ENCODE measurements at places on chromosomes 1 and 21.

DNA sequence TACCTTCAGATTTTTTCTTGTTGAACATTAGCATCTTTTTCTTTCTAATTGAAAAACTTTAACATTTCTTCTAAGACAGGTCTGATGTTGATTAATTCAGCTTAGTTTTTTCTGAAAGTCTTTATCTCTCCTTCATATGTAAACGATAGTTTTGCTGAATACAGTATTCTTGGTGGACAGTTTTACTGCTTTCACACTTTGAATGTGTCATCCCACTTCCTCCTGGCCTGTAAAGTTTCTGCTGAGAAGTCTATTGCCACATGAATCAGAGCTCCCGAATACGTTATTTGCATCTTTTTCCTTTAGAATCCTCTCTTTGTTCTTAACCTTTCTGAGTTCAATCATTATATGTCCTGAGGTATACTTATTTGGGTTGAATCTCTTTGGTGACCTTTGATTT is 344.2 kb downstream of the OLFM3 start:
- DNase-seq = no peak

GRCh38 chr1:101448018-101448417 is 211.2 kb downstream of the S1PR1 start:
- no peak for DNase-seq

GRCh38 chr1:64923294-64923718 is 43.0 kb downstream of the JAK1 start:
- DNase-seq = no peak

DNA sequence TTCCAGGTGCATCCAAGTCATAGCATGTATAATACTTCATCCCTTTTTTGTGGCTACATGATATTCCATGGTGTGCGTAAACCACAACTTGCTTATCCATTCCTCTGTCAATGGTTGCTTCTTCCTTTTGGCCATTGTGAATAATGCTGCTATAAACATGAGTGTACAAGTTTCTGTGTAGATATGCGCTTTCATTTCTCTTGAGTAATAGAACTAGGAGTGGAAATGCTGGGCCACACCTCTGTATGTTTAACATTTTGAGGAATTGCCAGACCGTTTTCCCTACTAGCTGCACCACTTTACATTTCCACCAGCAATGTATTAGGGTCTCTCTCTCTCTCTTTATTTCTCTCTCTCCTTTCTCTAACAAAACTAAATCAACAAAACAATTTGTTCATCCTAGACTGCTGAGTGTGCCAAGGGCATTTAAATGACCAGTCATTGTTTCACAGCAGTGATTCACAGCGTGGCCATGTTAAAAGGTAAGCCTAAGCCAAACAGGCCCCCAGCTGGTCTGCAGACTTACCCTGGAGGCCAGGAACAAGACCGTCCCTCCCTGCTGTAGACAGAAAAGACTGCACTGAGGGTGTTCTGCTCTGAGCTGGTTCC is 53.2 kb upstream of the LYST start:
- no peak for DNase-seq

DNA sequence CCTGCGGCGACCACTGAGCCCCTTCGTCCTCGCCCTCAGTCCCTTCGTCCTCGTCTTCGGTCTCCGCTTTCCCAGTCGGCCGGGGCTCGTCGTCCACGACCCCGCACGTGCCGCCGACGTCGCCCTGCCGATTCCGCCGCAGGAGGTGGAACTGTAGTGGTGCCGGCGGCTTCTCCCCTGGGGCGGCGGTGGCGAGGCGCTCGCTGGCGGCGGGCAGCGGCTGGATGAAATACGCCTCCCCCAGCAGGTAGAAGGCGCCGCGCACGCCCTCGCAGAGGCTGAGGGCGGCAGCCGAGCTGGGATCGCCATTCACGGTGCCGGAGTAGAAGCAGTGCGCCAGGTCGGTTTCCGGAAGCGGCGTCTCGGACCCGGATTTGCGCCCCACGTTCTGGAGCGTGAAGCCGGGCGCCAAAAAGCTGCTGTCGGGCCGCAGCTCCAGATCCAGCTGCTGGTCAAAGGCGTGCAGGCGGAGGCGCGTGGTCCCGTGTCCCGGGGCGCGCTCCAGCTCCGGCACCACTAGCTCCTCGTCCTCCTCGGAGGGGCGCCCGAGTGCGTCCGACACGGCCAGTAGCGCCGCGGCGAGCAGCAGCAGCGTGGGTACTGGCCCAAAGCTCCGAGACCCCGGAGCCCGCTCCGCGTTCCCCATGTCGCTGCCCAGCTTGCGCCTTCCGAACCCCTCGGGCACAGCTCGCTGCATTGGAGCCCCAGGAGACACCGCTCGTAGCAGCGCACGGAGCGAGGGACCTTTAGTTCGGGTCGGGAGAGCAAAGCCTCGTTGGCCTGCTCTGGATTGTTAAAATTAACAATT is 747 bp downstream of the ADAMTS1 start:
- no peak for DNase-seq

- DNase-seq = no peak
Measured at GRCh38 chr1:26029864-26030481, 8.4 kb downstream of the EXTL1 start.

GRCh38 chr1:72018562-72018961 is 263.8 kb downstream of the NEGR1 start:
- no peak for DNase-seq

GRCh38 chr1:206725109-206725963 is 40.6 kb downstream of the MAPKAPK2 start:
- no peak for DNase-seq

- no peak for DNase-seq
Measured at GRCh38 chr1:107541412-107541811, 400.6 kb downstream of the NTNG1 start.
